ENCODE measurements at places on chromosomes 4 and X.

GRCh38 chr4:89733946-89734345 lies 103.0 kb downstream of the SNCA start:
- no peak for DNase-seq

DNA sequence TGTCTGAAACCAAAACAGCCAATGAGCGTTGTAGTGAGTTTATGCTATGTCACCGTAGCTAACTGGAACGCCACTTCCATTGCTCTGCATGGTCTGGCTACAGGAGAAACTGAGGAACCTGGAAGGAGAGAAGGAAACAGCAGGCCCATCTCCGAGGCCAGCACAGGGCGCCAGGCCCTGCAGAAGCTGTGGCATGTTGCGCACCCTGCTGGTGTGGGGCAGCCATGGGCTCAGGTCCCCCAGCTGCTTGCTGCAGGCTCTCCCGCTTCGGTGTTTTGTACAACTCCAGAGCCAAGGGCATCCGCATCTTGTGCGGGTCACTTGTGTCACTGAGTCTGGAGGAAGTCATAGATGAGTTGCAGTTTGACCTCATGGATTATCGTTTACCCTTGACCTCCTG lies 89.2 kb downstream of the AFAP1 start:
- DNase-seq, result no peak

GRCh38 chrX:44675362-44676024 lies 132.8 kb upstream of the FUNDC1 start:
- no peak for DNase-seq

DNA sequence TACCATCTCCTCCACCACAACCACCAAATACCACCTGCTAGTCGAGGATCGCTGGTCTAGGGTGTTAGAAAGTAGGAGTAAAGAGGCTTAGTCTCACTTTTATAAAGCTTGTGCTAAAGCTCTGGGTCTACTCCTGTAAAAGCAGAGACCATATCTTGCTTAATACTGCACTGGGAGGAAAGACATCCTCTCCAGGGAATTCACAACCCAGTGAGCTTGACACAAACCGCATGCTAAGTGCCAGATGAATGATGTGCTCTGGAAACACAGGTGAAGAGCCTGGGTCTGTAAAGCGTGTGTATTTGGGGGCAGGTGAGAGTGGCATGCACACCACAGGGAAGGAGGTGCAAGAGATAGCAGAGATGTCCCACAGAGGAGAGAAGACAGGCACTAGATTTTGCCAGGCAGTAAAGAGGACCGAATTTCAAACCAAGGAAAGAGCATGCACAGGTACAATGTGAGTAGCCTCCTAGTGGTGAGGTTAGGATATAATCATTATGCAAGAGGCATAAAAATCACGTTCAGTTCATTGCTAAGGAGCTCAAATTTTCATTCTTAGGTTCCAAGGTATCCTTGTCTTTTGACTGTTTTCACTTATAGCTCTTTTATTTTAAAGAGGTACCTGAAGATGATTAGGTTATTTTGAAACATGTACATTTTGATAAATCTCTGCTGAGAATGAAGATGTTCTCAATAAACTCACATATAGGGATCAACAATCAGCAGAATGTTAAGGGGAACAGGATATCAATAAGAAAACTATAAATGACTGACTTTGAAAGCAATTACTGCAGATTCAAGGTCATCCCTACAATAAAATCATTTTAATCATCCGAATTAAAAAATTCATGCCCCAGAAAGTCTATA lies 20.7 kb downstream of the TAPT1 start:
- DNase-seq, result no peak

DNA sequence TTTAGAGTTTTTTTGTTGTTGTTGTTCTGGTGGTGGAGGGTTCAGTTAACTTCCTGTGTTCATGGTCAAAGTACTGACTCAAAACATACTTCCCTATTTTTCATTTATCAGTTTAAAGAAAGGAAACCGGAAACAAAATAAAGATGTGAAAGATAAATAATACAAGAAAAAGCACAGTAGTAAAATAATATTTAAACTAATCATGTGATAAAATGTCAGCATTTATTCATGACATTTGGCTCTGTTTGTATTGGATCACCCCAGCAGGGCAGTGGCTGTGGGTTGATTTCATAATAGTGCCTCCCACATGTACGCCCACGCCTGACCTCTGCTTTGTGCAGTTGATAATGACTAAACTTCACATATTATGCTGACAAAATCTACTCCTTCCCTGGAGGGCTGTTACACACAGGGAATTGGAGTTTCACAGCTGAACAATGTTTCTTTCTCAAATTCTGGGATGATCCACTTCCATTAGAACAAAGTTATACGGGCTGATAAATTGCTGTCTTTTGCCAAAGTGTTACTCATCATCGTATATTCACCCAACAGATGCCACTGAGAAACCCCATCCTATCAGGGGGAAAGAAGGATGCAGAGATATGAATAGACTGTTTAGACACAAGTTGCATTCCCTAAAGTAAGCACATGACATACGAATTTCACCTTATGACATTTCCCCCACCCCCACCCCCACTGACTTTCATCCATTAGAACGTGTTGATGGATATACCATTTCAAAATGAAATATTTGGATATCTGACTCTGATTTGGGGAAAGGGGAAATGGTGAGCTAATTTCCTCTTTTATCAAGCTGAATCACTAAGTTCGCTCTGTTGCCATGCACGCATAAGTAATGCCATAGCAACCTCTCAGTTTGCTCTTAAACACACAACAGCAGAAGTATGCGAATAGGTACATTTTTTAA lies 48.3 kb downstream of the AMELX start:
- DNase-seq, result no peak

GRCh38 chr4:102529977-102530376 lies 28.8 kb downstream of the NFKB1 start:
- no peak for DNase-seq

DNA sequence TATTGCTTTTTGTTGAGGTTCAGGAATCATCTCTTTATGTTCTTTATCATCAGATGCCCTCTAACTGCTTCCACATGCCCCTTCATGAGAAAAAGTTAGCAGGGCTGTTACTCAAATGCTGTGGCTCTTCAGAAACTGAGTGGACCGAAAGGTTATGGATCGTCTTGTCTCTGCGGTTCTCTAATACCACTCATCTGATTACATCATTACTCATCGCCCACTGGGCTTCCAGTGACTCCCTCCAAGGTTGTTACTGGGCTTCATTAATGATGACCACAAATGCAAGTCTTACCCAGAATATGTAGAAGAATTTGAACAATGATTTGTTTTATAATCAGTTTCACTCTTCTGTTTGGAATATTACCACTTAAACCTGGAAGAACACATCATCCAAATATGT lies 67.7 kb downstream of the RWDD4 start:
- DNase-seq, result no peak

GRCh38 chrX:110734271-110734670 lies 61.3 kb downstream of the CHRDL1 start:
- no peak for DNase-seq

GRCh38 chr4:78638337-78639172 lies 87.0 kb downstream of the ANXA3 start:
- DNase-seq, result no peak

DNA sequence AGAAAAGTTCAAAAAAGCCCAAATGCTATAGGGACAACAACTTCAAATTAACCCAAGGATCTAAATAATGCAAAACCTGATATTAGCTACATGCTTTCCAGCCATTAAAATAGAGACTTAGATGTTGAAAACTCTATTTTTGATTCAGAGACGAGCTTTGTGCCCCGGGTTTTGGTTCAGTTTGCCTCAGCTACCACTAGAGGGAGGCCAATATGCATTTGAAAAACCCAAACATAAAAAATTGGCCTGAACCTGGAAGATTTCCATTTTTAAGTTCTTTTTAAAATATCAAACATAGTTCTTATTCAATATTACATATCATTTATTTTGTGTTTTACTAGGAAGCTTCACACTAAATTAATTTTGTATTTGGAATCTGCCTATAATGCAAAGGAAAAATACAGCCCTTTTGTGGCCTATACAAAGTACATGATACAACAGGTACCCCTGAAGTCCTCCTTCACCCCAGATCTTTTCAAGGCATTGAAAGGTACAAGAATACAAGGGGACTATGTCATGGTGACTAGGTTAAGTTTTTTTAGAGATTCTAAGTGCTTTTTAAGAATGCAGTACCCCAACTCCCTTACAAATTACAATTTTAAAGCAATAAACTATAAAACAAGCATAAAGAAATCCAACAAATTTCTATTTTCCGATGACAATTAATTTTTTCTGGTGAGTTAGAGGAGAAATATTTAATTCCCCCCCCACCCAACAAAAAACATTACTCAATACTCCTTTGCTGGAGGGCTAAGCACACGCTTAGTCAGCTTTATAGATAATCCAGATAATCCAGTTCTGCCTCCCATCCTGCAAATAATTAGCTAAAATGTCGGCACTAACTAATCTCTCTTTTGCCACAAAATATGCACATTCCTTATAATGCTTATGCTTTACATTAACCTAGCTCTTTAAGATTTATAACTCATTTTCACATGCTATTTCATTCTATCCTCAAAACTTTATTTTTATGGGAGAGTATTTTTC lies 97.7 kb upstream of the PTPN13 start:
- no peak for DNase-seq

DNA sequence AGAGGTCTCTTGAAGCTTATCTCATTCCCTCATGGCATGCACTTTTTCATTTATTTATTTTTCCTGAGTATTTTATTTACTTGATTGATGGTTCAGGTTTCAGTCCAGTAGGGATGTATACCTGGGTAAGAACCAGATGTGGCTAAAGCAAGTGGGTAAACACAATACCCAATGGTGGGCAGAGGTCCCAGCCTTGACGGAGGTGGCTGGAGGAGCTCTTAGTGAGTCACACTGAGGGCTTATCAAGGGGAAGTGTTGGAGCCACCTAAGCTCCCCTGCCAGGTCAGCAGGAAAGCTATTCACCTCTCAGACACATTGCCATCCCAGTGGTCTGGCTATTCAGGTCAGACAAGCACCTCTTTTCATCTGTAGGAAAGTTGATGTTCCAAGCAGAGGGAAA lies 236.2 kb upstream of the MAGEB16 start:
- DNase-seq, result no peak

DNA sequence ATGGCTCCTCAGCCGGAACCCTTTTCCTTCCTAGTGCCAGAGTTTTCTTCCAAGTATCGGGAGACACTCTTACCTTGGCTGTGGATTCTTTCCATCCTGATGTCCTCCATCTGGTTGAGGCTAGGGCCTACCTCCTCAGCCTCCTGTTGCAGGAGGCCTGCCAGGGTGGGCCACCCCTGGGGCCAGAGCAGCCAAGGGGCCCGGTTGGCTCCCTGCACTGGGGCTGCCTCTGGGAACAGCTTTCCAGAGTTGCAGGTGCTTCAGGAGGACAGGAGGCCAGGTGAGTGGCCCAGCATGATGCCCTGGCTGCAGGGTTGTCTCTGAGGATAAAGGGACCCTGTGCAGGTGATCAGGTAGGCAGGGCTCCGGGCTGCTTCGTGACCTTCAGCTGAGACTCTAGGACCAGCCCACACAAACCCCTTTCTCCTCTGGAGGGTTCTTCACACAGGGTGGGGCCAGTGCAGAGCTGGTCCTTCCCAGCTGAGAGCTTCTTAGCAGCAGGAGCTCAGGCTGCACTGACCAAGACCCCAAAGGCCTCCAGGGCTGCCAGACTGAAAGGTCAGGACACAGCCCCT lies 5.3 kb upstream of the GPR78 start:
- DNase-seq, result no peak

DNA sequence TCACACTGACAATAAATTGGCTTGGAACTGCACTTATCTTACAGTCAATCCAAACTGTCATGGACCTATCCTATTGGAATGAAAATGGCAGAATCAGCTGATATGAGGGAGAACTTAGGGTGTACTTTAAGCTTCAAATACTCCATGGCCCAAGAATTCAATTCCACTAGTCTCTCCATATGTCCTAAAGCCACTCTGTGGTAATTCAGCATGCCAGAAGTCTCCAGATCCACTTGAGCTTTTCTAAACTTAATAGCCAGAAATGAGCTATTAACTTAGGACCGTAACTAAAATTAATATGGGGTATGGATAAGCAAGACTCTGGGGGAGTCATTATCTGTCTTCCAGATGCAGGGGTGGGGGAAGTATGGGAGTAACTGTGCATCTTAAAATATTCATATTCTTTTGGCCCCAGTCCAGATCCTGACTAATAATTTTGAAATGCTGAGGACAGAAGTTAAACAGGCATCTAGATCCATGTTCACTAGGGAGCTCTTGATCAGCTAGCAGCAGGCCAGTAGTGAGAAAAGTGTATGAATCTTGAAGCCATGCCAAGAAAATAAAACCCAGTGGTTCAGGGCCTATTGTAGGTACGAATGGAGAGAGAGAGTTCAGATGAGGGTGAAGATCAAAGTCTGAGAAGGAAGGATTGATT lies 167.6 kb downstream of the DKK2 start:
- no peak for DNase-seq

DNA sequence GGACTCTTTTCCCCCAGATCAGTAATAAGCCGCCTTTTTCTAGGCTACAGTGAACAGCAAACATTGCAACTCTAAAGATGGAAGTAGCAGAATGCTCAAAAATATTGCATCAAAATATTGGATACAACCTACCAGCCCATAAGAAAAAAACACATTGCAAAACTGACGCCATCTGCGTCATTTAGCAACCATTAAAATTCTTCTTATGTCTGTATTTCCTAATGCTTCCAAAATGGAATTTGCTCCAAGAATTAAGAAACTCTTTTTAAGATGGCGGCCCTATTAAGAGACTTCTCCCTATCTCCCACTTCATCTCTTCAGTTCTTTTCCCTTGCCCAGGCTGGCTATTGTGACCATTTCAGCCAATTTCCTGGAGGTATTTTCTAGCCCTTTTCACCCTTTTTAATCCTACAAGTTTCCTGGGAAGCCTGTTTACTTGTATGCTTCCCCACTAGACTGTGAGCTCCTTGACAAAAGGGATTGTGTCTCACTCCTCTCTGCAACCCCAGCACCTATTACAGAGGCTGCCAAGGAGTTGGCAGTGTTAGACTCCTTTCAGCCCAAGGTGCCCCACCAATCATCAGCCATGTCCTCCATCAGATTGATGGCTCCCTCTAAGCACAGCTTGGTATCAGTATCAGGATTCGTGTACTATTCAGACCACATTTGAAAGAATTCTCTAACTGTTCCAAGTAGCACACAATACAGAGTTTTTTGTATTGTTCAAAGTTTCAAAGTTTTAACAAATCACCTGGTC lies 4.4 kb downstream of the GPC3 start:
- DNase-seq, result no peak

DNA sequence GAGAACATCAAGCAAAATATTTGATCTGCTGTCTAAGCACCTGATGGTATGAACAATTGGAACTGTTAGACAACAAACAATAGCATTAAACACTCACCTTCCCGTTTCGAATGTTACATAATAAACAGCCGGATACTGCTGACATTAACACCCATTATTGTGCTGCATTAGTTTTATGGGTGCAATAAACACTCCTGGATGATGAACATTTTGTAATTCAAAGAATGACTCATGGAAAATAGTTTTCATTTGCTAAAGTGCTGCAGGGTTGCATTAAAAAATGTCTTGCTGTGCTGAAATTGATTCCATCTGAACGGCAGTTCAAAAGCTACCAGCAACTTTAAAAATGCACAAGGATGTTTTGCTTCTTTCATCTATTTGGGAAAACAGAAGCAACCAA lies 100.8 kb upstream of the SORBS2 start:
- no peak for DNase-seq

- no peak for DNase-seq
Measured at GRCh38 chr4:10582059-10582686, 102.4 kb downstream of the CLNK start.
